WTC11 (cell line): ENCODE measurements at places on chromosomes 1 and 21.

GRCh38 chr1:28313702-28314546 is 14.9 kb upstream of the MED18 start:
- DNase-seq, result no peak

DNA sequence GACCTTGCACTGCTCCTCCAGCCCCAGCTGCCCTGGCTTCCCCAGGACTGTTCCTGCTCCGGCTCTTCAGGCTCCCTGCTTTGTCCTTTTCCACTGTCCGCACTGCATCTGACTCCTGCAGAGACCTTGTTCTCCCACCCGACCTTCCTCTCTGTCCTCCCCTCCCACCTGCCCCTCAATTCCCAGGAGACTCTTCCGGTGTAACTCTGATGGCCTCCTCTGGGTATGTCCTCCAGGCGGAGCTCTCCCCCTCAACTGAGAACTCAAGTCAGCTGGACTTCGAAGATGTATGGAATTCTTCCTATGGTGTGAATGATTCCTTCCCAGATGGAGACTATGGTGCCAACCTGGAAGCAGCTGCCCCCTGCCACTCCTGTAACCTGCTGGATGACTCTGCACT is 550 bp downstream of the ACKR1 start:
- DNase-seq, result peak; percentile 39

DNA sequence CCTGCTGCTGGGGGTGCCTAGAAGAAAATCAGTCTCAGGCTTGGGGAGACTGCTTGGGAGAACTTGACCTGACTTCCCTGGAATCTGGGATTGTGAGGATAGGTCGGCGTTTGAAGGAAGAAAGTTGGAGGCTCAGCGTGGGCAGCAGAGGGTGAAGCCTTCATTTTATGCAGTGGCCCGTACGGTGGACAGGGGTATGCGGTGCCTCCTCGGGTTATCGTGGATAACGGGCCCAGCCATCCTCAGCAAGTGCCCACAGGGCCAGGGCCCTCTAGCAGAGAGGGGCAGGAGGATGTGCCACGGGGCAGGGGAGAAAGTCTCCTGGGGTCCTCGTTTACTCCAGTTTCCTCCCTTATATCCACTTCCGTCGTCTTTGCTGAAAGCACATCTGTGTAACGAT is 34.0 kb downstream of the CHAF1B start:
- no peak for DNase-seq

- DNase-seq, result no peak
Measured at GRCh38 chr1:68907491-68907890, 410.6 kb upstream of the DEPDC1 start.

- DNase-seq, result no peak
Measured at GRCh38 chr1:228898582-228898992, 163.3 kb downstream of the RHOU start.

DNA sequence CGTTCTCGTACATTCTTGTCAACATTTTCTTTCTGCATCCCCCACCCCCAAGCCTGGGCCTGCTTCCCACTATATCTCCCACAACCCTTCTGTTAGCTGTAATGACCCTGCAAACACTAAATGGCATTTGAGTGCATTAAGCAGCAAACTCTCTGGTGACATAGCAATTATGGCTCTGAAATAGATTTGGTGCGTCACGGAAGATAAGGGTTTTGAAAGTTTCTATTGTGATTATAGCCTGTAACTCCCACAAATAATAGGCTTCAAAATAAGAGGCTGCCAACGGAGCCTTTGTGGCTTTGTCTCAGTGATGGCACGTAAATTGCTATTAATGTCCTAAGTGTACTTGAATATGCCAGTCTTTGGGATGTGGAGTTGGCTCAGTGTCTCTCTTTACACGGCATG is 277.6 kb downstream of the PBX1 start:
- no peak for DNase-seq

- no peak for DNase-seq
Measured at GRCh38 chr1:78069784-78070183, 24.0 kb downstream of the GIPC2 start.

- DNase-seq, result peak; percentile 67
Measured at GRCh38 chr1:6268415-6268814, 7.5 kb upstream of the GPR153 start.

- no peak for DNase-seq
Measured at GRCh38 chr1:19262047-19262446, 10.4 kb downstream of the MRTO4 start.
